Gastroesophageal sphincter (tissue), 4 donors: ENCODE measurements at places on chromosomes 3 and 15.
A peak's percentile ranks its signal among the peaks of the same experiment; 100 is the strongest.

- no peaks in the 10 kb centered on the region for H3K27me3 ChIP-seq
- H3K27ac ChIP-seq = no peak overlapping the region
- no peaks in the 10 kb centered on the region for H3K4me1 ChIP-seq
Observed at GRCh38 chr3:25844891-25845290, 55.0 kb downstream of the OXSM start.

- peaks cover 3% of the 10 kb centered on the region for H3K4me1 ChIP-seq
- no peaks in the 10 kb centered on the region for H3K36me3 ChIP-seq
- H3K27ac ChIP-seq = no peak overlapping the region
- no peak overlapping the region for H3K4me3 ChIP-seq
- ATAC-seq = no peak
Observed at GRCh38 chr3:100268156-100268555, 7.4 kb downstream of the TBC1D23 start.

- H3K36me3 ChIP-seq = no peaks in the 10 kb centered on the region
- no peak overlapping the region for H3K4me3 ChIP-seq
Observed at GRCh38 chr15:75732177-75732808, 19.6 kb upstream of the CSPG4 start.

- no peaks in the 10 kb centered on the region for H3K4me1 ChIP-seq
- H3K4me3 ChIP-seq = no peak overlapping the region
- ATAC-seq = no peak
- H3K27ac ChIP-seq = no peak overlapping the region
- no peaks in the 10 kb centered on the region for H3K36me3 ChIP-seq
- no peaks in the 10 kb centered on the region for H3K27me3 ChIP-seq
Observed at GRCh38 chr3:99543796-99544195, 94.6 kb upstream of the COL8A1 start.

- no peaks in the 10 kb centered on the region for H3K27me3 ChIP-seq
- H3K36me3 ChIP-seq = peaks cover 41% of the 10 kb centered on the region
- no peak for ATAC-seq
- no peaks in the 10 kb centered on the region for H3K4me1 ChIP-seq
- H3K4me3 ChIP-seq = no peak overlapping the region
Observed at GRCh38 chr15:58875343-58875742, 58.1 kb downstream of the SLTM start.

DNA sequence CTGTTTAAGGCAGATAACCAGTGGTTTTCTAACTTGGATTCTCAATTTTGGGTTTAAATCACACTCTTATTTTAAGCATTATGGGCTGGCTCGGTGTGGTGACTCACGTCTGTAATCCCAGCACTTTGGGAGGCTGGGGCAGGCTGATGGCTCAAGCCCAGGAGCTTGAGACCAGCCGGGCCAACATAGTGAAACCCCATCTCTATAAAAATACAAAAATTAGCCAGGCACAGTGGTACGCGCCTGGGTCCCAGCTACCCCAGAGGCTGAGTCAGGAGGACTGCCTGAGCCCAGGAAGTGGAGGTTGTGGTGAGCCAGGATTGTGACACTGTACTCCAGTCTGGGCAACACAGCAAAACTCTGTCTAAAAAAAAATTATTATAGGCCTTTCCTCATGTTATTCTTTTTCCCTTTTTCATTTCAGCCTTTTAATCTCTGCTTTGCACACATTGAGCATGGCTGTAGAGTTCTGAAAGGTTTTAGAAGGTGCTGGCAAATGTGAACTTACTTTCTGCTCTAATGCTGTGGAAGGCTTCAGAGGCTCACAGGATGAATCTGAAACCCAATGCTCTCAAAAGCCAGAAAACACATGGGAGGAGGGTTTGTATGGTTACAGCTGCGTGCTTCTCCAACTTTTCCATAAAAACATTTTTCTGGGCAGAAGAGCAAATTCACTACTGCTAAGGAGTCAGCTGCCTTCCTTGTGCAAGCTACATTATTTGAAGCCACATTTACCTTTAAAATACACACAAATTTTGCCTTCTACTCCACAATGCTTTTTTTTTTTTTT is 32.5 kb downstream of the CHAC1 start:
- H3K27me3 ChIP-seq = no peaks in the 10 kb centered on the region
- no peak for ATAC-seq
- H3K36me3 ChIP-seq = peaks cover 92% of the 10 kb centered on the region

GRCh38 chr3:152331998-152332397 is 63.3 kb downstream of the MBNL1 start:
- H3K27me3 ChIP-seq = no peaks in the 10 kb centered on the region
- peak overlapping the region; percentile 71 for H3K27ac ChIP-seq
- H3K36me3 ChIP-seq = peaks cover 6% of the 10 kb centered on the region
- H3K4me1 ChIP-seq = peaks cover 32% of the 10 kb centered on the region
- no peak overlapping the region for H3K4me3 ChIP-seq
- no peak for ATAC-seq

DNA sequence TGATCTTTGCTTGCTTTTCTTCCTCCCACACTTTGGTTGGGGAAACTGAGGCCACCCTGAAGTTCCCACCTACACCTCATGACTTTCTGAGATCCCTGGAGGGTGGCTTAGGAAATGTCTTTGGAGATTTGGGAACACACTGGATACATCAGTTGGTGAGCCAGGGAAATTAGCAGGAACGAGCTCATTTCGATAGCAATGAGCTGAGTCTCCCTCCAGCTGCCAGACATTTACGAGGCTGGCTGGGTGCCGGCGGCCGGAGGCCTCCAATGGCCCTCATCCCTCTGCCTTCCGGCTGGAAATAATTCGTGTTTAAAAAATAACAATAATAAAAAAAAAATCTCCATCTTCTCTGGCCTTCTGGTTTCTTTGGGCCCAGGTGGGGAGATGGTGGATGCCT is 38.8 kb downstream of the SMAD6 start:
- H3K27ac ChIP-seq = no peak overlapping the region
- peak; percentile 58 for ATAC-seq
- no peaks in the 10 kb centered on the region for H3K36me3 ChIP-seq
- H3K4me1 ChIP-seq = peaks cover 31% of the 10 kb centered on the region
- no peak overlapping the region for H3K4me3 ChIP-seq
- H3K27me3 ChIP-seq = no peaks in the 10 kb centered on the region

- H3K27me3 ChIP-seq = no peaks in the 10 kb centered on the region
- no peak overlapping the region for H3K27ac ChIP-seq
- ATAC-seq = peak; percentile 25
- H3K4me3 ChIP-seq = no peak overlapping the region
Observed at GRCh38 chr3:149448331-149448831, 26.1 kb upstream of the TM4SF4 start.

GRCh38 chr3:142237891-142238290 is 12.5 kb upstream of the GK5 start:
- H3K4me1 ChIP-seq = no peaks in the 10 kb centered on the region
- no peaks in the 10 kb centered on the region for H3K36me3 ChIP-seq
- no peak overlapping the region for H3K4me3 ChIP-seq
- ATAC-seq = no peak
- H3K27ac ChIP-seq = no peak overlapping the region
